ENCODE measurements at places on chromosomes 13 and 19.

DNA sequence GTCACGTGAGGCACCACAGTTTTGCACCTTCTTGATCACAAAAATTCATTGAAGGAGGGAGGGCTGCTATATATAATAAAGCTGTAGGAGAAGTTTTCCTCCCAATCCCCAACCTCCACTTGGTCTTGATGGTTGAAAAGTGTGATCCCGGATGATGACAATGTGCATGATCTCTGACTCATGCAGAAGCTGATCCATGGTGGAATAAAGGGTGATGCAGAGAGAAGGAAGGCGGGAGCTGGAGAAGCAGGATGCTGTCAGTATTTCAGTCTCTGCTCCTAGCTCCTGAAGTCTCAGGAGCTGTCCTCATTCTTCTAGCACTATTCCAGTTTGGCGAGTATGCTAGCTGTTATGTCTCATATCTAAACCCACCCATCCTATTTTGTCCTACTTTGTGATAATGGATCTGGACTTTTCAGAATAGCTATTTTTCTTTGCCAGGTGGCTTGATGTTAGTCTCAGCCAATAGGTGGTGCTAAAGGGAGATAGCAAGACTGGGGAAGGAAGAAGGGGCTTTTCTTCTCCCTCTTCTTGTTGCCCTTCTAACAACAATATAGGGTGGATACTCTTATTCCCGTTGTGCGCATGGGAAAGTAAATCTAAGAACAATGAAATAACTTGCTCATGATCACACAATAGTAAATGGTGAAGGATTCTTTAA, 65.6 kb upstream of the HTR2A start:
- no peak for DNase-seq

DNA sequence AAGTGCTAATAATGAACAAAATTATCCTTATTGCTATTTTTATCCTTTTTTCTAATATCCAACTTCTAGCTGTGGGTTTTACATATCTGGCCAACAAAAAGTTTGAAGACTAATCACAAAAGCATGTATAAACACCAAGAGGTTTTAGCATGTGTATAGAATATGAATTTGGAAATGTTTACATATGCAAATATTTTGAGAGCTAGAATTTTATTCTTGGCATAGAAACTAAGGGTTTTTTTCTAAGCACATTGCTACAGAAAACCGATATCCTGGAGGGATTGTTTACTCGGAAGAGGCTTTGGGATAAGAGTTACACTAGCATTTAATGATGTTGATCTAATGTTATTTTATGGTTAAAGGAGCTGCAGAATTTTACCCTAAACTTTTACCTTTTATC, 392.1 kb downstream of the EFNB2 start:
- no peak for DNase-seq

- DNase-seq, result no peak
Observed at GRCh38 chr19:42060117-42060516, 9.9 kb downstream of the GRIK5 start.

GRCh38 chr13:59480396-59481259, 683.1 kb downstream of the DIAPH3 start:
- no peak for DNase-seq

GRCh38 chr13:91304741-91305140, 42.7 kb upstream of the MIR17HG start:
- DNase-seq, result no peak

GRCh38 chr19:49212016-49212701, 54.6 kb downstream of the TRPM4 start:
- no peak for DNase-seq

DNA sequence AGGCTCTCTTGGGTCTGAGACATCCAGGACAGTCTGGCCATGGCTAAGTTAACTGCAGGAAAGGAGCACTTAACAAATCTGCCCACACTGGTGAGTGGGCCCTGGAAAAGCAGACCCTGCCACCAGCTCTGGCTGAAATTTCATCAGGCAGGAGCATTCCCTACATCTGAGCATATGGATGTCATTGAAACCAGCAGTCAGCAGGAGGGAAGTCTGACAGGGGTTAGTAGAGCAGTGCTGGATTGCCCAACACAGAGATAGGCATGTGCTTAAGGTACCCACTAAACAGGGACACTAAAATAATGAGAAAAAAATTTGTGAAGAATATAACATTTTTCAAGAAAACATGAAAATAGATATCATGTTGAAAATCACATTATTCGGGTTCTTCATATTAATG, 13.6 kb upstream of the ACOD1 start:
- DNase-seq, result no peak

GRCh38 chr13:41995946-41996345, 35.0 kb upstream of the VWA8 start:
- peak; percentile 12 for DNase-seq

DNA sequence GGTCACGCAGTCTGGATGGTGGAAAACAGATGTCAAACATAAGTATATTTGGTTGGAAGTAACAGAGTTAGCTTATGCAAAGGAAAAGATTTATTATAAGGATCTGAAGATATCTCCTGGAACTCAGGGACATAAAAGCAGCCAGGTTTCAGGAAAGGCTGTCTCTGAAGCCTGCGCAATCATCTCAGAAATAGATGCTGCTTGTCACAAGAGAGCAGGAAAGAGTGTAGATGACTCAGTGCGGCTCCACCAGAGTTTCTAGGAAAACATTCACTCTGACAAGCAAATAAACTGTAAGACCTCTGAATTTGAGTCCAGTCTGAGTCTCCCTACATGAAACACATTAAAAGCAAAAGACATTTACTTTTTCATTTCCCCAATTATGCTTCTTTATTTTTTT, 220.4 kb upstream of the HTR2A start:
- no peak for DNase-seq

DNA sequence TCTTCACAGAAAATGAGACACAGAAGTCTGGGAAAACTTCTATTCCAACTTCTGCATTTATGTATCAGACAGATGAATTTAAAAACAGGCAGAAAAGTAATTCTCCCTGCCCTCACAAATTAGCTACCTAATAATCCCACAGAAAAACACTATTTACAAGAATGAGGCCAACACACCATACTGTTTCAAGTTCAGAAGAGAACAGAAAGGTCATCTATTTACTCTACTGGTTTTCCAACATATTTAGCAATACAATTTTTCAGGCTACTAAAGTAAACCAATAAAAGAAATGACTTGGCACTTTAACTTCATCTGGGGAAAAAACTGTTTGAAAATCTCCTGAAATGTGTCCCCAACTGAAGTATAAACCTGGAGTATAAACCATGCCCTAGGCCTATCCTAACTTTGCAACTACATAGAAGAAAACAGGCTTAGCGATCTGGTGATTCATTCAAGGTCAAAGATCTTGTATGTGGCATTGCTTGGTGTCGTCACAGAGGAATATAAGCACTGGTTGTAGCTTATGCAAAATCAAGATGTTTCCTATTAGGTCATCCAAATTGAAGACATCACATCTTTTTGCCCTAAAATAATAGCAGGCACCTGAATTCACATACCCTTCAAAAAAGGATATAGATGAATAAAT, 20.1 kb upstream of the EBPL start:
- DNase-seq, result no peak

DNA sequence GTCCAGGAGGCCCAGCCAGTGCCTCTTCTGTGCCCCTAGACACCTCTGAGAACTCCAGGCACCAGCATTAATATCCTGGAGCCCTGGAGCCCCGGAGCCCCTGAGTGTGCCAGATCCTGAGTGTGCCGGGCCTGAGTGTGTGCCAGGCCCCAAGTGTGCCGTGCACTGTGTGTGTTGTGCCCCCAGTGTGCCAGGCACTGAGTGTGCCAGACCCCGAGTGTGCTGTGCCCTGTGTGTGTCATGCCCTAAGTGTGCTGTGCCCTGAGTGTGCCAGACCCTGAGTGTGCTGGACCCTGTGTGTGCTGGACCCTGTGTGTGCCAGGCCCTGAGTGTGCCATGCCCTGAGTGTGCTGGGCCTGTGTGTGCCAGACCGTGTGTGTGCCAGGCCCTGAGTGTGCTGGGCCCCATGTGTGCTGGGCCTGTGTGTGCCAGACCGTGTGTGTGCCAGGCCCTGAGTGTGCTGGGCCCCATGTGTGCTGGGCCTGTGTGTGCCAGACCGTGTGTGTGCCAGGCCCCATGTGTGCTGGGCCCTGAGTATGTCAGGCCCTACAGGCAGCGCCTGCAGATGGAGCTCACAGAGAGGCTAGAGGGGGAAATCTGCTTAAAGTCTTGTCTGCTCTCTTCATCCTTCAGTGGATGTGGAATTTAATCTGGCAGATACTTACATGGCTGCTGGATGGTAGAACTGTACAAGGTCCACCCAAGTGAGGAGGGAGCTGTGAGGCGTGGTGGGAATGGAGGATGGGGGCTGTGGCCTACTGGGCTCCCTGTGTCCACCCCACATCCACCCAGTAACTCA, 53.9 kb downstream of the C13orf46 start:
- DNase-seq, result no peak

DNA sequence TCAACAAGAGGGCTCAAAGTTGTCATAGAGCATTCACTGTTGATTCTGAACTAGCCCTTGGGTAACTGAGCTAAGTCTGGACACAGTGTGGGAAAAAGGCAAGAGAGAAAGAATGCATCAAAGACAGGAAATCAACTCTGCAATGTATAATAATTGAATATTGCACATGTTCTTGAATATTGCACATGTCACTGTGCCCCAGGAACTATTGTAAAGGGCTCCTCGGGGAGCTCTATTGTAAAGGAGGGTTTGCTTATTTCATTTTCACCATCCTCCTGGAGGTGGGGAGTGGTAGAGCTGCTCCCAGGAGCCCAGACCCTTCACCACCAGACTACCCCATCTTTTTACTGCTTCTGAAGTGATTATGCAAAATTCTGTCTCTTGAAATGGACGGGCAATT, 44.4 kb upstream of the ITM2B start:
- DNase-seq, result no peak

DNA sequence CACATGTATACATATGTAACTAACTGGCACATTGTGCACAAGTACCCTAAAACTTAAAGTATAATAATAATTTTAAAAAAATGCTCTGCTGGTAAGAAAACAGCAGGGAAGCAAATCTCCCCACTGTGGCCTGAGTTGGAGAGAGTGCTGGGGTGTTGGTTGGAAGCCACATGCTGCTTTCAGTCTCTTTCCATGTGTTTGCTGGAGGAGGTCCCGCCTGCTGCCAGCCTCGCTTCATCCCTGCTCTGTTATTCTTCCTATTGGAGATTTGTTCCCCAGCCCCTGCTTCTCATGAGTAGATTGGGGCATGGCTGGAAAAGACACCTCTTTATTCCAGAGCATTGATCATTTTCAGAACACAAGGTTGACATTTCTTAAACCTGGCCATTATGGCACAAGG, 230.5 kb downstream of the FGF9 start:
- DNase-seq, result no peak

DNA sequence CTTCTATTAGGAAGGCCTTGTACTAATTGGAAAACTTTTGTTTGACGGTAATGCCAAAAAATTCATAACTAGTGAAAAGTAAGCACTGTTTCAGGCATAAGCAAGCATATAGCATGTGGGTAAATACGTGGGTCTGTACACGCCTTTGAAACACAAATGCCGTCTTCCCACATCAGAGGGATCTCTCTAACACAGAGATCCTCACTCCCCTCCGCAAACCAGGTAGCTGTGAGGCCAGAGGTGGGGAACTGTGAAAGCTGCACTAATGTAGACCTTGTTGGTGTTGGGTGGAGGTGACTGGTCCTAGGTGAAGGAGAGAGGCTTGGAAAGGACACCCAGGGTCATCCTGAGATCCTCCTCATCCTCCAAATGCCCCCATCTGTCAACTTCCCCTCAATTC, 16.0 kb upstream of the POU2F2 start:
- DNase-seq, result no peak

GRCh38 chr13:113418722-113419049, 34.6 kb downstream of the ADPRHL1 start:
- no peak for DNase-seq

GRCh38 chr19:52748336-52748950, 13.6 kb upstream of the ZNF611 start:
- DNase-seq, result no peak

- DNase-seq, result no peak
Observed at GRCh38 chr13:83992566-83993358, 110.5 kb upstream of the SLITRK1 start.

DNA sequence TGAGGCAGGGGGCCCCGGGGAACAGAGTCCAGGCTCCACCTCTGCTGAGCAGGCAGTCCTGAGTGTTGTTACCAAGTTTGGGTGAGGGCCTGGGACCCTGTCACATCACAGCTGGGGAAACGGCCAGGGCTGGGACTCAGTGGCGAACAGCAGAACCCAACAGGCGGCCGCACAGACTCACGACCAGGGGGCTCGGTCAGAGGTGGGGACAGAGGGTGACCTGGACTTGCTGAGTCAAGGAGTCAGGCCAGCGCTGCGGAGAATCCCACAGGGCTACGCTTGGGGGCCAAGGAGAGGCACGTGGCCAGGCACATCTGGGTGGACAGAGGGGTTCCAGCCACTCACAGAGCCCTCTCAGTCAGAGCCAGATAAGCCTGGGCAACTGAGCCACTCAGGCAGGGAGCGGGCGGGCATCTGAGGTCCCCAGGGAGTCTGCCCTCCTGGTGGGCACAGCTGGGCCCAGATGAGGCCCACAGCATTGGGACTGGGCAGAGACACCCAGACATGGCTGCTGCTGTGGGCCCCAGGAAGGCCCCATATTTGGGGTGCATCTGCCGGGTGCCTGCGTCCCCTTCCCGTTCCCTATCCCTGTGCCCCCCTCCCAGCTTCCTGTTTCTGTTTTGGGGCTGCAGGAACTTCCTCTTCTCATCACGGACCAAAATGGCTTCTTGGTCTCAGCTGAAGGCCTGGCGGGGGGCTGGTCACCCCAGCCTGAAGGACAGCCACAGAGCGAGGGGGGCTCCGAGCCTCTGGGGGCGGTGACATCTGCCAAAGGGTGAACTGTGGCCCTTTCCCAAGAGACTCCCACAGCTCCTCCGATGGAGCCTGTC, 34.0 kb downstream of the CEBPA start:
- no peak for DNase-seq

DNA sequence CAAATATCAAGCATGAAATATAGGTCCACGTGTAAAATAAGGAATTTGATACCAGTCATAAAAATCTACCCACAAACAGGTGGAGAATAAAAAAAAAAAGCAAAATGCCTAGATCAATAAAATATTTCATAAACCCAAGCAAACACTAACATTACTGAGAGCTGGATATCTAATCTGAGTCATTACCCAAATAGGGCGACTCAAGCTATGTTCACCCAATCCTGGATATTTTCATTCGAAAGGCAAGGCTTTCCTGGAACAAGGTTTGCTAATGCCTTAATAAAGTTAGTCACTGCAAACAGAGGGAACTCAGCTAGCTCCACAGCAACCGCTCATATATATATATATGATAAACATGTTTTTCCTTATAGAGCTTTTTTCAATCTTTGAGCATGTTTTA, 33.5 kb upstream of the TM9SF2 start:
- no peak for DNase-seq

GRCh38 chr19:4284176-4284958, 5.3 kb downstream of the SHD start:
- no peak for DNase-seq

DNA sequence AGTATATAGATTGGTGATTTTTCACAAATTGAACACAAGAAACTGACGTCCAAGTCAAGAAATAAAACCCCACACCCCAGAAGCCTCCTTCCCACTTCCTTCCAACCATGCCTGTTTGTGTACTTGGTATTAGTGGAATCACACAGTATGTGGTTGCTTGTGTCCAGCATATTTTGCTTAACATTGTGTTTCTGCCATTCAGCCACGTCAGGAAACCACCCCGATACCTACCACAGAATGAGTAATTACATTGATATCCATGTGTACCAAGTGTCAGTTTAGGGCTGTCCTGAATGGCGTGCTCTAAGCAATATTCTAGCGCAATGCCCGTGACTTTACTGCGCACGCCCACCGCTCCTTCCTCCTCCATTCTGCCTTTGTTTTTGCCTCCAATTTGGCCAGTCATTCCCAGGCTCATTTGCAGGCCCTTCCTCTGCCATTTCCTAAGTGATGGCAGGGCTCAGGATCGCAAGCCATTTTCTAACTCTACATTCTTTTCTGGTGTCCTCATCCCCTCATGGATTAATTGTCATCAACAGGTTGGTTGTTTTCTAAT, 25.9 kb upstream of the MPHOSPH8 start:
- DNase-seq, result no peak

All from stimulated activated CD8-positive, alpha-beta memory T cell treated with anti-CD3 and anti-CD28 coated beads, Interleukin-4, amount 100 ng/mL, for 4 hours (primary cell).